Fibroblast of skin of right quadriceps (primary cell): ENCODE measurements at places on chromosomes 4 and X.

DNA sequence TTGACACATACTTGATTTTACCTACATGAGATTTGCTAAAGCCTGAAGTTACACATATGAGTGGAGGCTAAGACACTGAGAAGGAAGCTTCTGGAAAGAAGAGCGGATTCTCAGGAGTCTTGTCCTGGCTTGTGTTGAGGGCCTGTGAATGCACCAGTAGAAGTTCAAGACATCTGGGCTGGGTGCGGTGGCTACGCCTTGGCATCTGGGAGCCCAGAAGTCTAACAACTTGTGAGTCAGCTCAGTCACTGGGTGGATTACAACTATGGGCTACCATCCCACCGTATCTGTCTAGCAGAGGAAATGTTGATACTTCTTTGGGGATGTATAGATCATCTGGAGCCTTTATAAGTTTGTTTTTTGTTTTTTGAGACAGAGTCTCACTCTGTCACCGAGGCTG, 375.6 kb upstream of the SMIM31 start:
- no peak for DNase-seq

- DNase-seq = no peak
Observed at GRCh38 chrX:120697053-120697452, 67.2 kb upstream of the C1GALT1C1 start.

DNA sequence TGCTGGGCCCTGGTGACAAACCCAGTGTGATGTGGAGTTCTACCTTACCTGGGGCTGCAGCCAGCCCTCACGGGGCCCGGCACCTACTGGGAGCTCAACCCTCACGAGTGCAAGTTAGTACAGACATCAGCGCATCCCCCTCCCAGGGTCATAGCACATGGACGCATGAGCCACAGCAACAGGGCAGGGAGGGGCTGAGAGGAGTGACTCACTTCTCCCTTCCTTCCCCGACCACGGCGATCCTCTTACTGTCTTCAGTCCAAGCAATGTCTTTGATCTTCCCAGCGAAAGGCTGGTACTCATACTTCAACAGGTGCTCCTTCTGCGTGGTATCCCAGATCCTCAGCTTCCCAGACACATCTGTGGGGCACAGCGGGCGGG, 17.8 kb downstream of the WDR1 start:
- peak; percentile 58 for DNase-seq

DNA sequence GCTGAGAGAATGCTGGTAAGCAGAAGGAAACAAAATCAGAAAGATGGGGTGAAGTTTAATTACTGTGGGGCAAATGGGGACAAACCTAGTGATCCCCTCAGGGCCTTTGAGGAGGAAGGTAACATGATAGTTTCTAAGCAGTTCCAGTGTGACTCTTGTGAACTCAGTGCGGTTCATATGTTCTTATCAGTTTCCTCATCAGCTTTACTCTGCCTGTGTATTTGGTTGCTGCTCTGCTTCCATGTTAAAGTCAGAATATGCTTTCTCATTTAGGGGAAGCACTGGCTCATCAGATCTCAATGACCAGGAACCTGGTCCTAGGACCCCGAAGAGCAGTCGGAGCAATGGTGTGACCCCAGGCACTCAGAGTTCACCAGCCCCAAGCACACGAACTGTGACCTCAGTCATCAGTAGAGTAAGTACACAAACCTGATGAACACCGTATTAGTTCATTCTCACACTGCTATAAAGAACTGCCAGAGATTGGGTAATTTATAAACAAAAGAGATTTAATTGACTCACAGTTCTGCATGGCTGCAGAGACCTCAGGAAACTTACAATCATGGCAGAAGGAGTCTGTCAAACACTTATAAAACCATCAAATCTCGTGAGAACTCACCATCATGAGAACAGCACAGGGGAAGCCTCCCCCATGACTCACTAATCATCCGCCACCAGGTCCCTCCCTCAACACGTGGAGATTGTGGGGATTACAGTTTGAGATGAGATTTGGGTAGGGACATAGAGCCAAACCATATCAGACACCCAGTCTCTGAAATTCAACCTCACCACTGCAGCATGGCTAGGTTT, 83.0 kb downstream of the SYTL5 start:
- no peak for DNase-seq

- DNase-seq = no peak
Observed at GRCh38 chrX:17977696-17978095, 116.6 kb upstream of the RAI2 start.

DNA sequence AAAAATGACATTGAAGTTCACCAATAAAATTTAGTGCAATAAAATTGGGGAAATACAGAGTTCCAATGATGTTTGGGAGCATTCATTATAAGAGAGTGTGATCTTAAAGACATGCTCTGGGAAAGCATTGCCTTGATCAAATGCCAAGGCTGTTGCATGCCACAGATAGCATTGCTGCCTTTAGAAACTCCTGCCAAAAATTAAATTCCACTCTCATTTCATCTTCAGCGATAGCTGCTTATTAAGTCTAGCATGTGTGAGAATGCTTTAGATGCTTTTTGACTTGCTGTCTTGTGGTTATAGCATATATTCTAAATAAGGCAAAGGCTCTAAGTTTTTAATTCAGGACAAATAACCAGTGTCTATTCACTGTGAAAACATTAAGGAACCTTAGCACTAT, 49.3 kb downstream of the NPNT start:
- peak; percentile 86 for DNase-seq

- no peak for DNase-seq
Observed at GRCh38 chrX:25154168-25154567, 138.4 kb upstream of the ARX start.

DNA sequence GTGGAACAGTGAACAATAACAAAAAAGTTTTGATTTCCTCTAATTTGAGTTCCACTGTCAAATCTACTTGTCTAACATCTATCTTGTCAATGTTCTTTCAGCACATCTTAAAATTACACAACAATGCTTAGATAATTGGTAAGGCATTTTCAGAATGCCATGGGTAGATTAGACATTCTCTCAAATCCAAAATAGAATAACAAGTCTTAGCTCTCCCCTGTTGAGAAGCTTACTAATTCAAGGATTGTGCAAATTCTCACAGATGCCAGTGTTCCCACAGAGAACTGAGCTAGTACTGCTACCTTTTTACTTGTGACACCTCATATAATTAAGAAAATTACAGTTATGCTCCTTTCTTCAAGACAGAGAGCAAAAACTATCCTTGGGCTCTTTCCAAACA, 2442.0 kb downstream of the PCDH7 start:
- peak; percentile 1 for DNase-seq

GRCh38 chrX:11890836-11891514, 132.9 kb downstream of the MSL3 start:
- no peak for DNase-seq

GRCh38 chr4:80963051-80963450, 67.5 kb upstream of the BMP3 start:
- peak; percentile 28 for DNase-seq

- DNase-seq = no peak
Observed at GRCh38 chr4:24675721-24676389, 91.5 kb upstream of the DHX15 start.

DNA sequence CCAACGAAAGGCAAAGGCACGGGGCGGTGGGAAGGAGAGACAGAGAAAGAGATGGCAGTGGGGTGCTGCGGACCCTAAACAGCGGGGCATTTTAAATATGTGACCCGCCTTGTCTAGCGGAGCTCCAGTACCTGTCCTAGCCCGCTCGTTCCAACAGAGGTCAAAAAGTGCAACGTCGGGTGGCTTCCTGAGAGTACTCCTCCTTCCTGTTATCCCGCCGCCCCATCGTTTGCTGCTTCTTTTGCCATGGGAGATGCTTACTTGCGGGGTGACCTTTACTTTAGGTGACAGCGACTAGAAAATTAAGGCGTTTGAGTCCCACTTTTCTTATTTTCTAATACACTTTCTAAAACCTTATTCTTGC, 735 bp downstream of the NRK start:
- no peak for DNase-seq

GRCh38 chrX:33831211-33831610, 300.9 kb downstream of the FAM47A start:
- DNase-seq = no peak

GRCh38 chr4:6324999-6325787, 55.5 kb downstream of the WFS1 start:
- no peak for DNase-seq

DNA sequence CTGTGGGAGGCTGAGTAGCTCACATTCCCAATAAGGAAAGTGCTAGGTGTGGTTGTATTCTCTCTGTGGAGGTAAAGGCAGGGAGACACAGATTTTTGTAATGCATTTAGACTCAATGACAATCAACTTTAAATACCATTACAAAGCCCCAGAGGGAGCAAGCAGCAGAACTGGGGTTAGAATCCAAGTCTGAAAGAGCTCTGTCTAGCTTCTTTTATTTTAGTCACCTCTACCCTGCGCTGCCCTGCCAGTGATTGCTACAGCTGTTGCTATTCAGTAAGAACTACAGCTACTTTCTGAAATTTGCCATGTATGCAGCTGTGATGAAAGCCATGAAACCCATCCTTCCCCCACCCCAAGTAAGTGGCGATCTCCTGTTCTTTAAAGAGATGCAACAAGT, 22.5 kb downstream of the SLC39A8 start:
- DNase-seq = no peak

GRCh38 chr4:38092701-38093100, 132.5 kb downstream of the PTTG2 start:
- peak; percentile 49 for DNase-seq

DNA sequence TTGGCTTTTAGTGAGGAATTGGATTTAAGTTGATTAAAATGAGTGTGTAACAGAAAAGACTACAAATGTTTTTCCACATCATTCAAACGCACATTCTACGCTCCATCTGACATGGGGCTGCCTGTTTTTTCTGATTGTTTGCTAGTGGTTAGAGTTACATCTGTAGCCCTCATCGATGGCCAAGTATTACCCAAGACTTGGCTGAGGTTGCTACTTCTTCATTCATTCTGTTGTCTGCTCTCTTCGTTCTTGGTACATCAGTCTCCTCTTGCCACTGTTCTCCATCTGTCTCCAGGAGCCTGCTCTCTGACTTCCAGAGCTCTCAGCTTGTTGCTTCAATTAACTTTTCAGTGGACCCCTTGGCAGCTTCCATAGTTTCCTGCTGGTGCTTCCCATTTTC, 1844.6 kb upstream of the TENM3 start:
- DNase-seq = no peak

GRCh38 chr4:38775326-38775725, 7.5 kb downstream of the TLR10 start:
- no peak for DNase-seq

DNA sequence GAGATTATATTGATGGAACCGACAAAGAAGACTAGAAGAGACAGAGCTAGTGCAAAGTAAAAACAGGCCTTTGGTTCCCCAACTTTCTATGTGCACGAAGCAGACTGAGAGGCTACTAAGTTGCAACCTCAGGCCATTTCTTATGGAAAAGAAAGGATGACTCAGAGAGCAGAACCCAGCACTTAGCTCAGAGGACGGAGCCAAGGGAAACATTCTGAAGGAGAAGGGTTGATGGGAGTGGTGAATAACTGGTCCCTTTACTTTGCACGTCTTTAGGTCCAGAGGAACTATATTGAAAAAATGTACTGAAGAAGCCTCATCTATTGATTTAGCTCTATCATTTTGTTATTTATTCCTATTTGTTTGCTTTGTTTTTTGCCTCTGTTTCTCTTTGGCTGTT, 182.1 kb downstream of the CPE start:
- no peak for DNase-seq

DNA sequence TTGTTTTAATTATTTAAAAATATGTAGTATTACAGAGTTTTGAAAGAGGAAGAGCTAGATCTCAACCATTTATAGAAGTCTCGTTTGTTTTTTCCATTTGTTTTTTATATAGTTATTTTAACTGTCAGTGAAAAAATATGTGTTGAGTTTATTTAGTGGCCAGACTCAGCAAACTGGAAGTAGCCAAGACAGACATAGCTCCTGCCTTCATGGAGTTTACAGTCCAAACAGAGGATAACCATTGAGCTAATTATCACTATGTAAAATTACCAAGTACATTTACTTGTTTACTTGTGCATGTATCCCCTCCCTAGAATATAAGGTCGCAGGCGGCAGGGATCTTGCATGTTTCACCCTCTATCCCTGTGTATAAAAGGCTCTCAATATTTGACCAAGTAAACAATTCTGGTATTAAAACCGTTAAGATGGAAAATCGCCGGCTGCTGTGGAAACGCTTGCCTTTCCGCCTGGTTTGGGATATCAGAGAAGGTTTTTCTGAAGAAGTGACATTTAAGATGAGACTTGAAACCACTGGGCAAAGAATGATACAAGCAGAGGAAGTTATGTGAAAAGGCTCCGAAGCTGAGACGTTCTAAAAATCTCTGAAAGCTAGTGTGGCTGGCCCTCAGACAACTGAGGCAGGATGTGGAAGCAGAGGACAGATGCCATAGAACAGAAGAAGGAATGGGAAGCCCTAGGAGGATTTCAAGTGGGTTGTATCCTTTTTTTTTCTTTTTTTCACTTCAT, 1.3 kb upstream of the CCNI start:
- DNase-seq = no peak

- DNase-seq = no peak
Observed at GRCh38 chr4:61225656-61226055, 25.5 kb downstream of the ADGRL3 start.

- DNase-seq = no peak
Observed at GRCh38 chr4:140005699-140006098, 148.3 kb downstream of the MAML3 start.

GRCh38 chr4:62571494-62571893, 1371.4 kb downstream of the ADGRL3 start:
- DNase-seq = no peak
